Transverse colon (tissue), 4 donors: ENCODE measurements at places on chromosomes 4 and X. TPM values are rescaled to one million over a fixed set of nuclear protein-coding genes. Genes with fewer than 3 reads are reported as not detected.

Gene ZDHHC15
- 0.27 TPM for total RNA-seq

Gene HDX
- 3.8 TPM for total RNA-seq

Gene ENPP6
- 0.64 TPM for total RNA-seq

Gene HNRNPDL
- total RNA-seq = 131 TPM

Gene VCX
- total RNA-seq = not detected

- H3K27me3 ChIP-seq = no peaks in the 10 kb centered on the region
- no peaks in the 10 kb centered on the region for H3K36me3 ChIP-seq
- no peak overlapping the region for H3K4me3 ChIP-seq
- no peak overlapping the region for H3K27ac ChIP-seq
- peaks cover 9% of the 10 kb centered on the region for H3K4me1 ChIP-seq
Observed at GRCh38 chr4:38237139-38237538, 276.9 kb downstream of the PTTG2 start.

- no peaks in the 10 kb centered on the region for H3K27me3 ChIP-seq
- H3K4me1 ChIP-seq = no peaks in the 10 kb centered on the region
- no peak overlapping the region for H3K4me3 ChIP-seq
- DNase-seq = no peak
Observed at GRCh38 chr4:166293556-166293955, 420.5 kb downstream of the TLL1 start.

- H3K4me1 ChIP-seq = peaks cover 3% of the 10 kb centered on the region
- H3K36me3 ChIP-seq = no peaks in the 10 kb centered on the region
- no peak for DNase-seq
- no peaks in the 10 kb centered on the region for H3K27me3 ChIP-seq
- H3K4me3 ChIP-seq = no peak overlapping the region
Observed at GRCh38 chr4:185217408-185217975, 8.1 kb downstream of the SNX25 start.

DNA sequence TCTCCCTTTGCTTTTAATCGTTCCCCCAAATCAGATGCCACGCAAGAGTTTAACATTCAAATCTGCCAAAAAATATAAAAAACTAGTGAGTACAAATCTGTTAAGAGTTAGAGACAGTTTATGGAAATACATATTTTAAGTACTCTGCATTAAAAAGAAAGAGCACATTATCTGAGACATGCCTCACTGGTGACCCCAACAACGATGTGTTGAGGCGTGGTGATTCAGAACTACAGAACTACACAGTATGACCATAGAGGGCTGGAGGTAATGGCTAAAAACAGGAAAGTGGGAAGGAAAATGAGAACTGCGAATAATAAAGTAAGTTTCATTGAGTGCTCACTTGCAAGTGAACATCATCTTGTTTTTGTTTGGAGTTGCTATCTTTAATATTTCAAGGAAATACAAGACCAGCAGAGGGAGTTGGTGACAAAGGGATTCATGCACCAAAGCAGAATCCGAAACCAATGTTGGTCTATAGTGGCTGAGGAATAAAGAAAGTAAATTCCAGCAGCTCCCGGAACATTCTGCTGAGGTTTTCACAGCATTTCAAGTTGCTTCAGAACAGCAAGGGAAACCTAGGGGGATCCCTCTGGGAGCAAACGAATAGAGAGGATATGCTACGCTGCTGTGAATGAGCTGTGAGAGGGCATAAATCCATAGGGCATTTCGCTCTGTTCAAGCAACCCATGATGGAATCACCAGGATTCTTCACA, 92.2 kb downstream of the DCHS2 start:
- H3K4me3 ChIP-seq = no peak overlapping the region
- H3K4me1 ChIP-seq = no peaks in the 10 kb centered on the region
- H3K36me3 ChIP-seq = no peaks in the 10 kb centered on the region
- DNase-seq = no peak

- H3K27ac ChIP-seq = peak overlapping the region; percentile 17
- no peak for DNase-seq
- H3K4me3 ChIP-seq = no peak overlapping the region
- no peaks in the 10 kb centered on the region for H3K27me3 ChIP-seq
- peaks cover 11% of the 10 kb centered on the region for H3K4me1 ChIP-seq
- no peaks in the 10 kb centered on the region for H3K36me3 ChIP-seq
Observed at GRCh38 chr4:102560115-102560514, 59.0 kb downstream of the NFKB1 start.

DNA sequence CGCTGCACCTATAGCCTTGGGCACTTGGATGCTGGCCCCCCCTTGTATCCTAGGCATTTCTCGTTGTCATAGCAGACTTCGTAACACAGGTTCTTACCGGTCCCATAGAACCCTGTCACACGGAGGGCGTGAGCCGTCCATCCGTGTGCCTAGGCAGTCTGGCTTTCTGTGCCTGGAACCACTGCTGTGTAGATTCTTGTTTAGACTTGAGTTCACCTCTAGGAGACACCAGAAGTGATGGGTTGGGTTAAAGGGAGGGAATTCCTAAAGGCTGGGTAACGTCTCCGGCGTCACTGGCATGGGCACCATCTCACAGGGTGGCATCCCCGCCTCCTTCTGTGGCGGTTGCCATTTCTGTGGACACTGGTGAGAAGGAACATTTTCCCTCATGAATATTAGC, 13.5 kb upstream of the NKX1-1 start:
- no peak for DNase-seq
- H3K4me3 ChIP-seq = no peak overlapping the region
- H3K27me3 ChIP-seq = peaks cover 80% of the 10 kb centered on the region
- no peaks in the 10 kb centered on the region for H3K4me1 ChIP-seq

DNA sequence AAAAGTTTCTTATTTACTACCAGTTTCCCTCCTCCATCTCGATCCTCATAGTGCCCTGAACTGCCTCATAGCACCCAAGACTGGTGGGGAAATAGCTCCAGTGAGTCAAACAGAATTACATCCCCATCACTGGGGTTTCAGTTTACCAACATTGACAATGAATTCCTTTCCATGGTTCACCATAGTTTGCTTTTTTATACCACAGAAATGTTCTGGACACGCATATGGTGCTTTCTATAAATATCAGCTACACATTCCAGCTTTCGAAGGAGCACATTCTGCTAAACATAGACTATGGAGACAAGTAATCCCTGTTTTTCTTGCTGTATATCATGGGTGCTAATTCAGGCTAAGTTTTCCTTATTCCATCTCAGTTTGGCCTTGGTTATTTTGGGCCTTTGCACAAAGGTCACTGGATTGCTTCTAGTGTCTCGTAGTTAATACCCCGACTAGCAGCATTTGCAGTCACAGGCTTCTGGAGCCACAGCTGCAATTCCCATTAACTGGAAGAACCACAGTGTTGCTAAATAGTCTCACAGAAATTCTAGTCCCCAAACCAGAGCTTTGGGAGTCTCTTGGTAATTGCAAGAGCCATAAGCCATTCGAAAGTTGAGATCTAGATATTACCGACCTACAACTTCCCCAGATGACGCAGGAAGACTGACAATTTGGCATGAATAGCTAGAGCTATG, 53.4 kb upstream of the TRPC3 start:
- no peak overlapping the region for H3K27ac ChIP-seq
- H3K4me1 ChIP-seq = no peaks in the 10 kb centered on the region
- H3K4me3 ChIP-seq = no peak overlapping the region
- no peaks in the 10 kb centered on the region for H3K36me3 ChIP-seq
- no peak for DNase-seq

DNA sequence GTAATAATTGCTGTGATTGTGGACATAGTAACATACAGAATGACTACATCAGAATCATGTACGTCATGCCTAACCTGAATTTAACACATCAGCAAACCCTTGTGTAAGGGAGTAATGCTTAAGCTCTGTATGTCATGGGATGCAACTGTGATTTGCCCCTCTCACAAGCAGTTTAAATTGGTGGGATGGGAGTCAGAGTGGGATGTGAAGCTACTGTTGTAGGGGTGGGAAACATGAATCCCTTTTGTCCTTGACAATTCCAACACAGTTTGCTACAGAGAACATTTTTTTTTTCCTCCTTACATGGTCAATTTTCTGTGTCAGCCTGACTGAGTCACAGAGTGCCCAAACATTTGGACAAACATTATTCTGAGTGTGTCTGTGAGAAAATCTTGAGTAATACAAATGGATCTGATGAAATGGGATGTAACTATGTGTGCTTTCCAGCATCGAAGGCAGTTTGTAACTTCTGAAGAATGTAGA, 392.8 kb downstream of the GPM6A start:
- H3K4me1 ChIP-seq = no peaks in the 10 kb centered on the region
- no peak overlapping the region for H3K4me3 ChIP-seq
- no peak for DNase-seq
- H3K36me3 ChIP-seq = no peaks in the 10 kb centered on the region

DNA sequence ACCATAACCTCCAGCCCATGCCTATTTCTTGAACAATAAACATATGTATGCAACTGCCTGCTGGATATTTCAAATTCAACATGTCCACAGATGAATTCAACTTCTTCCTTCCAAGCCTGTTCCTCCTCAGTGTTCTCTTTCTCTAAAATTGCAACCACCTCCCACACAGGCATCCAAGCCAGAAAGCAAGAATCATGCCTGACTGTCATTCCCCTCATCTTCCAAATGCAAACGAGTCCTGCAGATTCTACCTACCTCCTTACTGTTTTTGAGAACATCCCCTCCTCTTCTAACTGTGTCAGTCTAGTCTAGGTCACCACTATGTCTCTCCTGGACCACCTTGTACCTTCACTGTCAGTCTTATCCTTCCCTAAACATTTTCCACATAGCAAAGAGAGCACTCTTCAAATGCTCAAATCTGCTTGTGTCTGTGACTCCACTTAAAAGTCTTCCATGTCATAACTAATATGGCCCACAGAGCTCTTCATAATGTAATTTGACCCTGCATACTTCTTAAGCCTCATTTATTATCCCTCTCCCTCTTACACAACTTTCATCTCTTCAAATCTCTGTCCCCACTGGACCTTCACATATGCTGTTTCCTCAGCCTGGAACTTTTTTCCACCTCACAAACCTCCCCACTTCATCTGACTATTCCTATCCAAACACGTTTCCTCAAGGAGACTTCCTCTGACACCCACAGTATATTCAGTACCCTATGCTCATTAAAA, 25.7 kb downstream of the MAPK10 start:
- H3K27me3 ChIP-seq = no peaks in the 10 kb centered on the region
- no peak overlapping the region for H3K27ac ChIP-seq
- no peaks in the 10 kb centered on the region for H3K36me3 ChIP-seq
- no peak for DNase-seq
- no peaks in the 10 kb centered on the region for H3K4me1 ChIP-seq

DNA sequence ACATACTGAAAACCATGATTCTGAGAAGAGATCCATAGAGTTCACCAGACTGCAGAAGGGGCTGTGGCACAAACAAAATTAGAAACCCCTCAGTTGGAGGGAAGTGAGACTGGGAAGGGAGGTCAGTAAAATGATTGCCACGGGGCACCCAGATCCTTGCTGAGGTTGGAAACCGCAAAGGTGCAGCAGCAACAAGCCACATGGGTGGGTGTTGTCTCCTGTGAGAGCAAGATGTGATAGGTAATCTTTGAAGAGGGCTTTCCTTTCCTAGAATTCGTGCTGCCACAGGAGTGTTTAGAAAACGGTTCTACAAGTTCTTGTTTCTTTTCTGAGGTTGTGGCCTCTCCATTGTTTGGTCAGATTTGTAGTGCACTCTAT, 85.5 kb downstream of the NFKB1 start:
- no peak overlapping the region for H3K27ac ChIP-seq
- H3K36me3 ChIP-seq = no peaks in the 10 kb centered on the region

DNA sequence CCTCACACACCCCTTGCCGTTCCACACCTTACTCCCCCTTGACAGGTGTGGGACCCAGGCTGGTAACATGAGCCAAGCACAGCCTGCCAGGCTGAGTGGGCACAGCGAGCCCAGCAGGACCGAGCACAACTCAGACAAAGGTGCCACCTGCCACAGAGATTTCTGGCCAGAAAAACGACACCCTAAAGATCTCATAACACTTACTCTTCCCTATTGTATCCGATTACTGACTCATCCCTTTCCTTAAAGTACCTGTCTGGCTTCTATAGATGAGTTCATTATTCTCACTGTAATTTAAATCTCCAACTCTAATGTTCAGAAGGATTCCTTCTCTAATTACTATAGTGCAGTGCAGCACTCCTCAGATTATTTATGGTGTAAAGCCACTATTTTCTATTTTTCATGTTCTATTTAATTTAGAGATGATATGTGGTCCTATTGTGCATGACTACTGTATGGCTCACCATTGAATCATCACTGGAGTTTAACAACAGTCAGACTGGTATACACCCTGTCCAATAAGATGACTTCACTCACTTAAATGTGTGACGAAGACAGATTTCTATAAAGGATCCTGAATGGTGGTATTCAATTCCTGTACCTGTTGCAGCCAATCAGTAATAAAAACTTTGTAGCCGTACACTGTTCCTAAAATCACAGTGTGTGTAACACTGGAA, 7.6 kb upstream of the SYTL5 start:
- no peaks in the 10 kb centered on the region for H3K27me3 ChIP-seq
- H3K36me3 ChIP-seq = no peaks in the 10 kb centered on the region
- no peak overlapping the region for H3K27ac ChIP-seq
- H3K4me1 ChIP-seq = no peaks in the 10 kb centered on the region

GRCh38 chr4:30443289-30443688, 276.9 kb upstream of the PCDH7 start:
- no peak overlapping the region for H3K4me3 ChIP-seq
- no peaks in the 10 kb centered on the region for H3K36me3 ChIP-seq
- no peak for DNase-seq
- H3K27me3 ChIP-seq = no peaks in the 10 kb centered on the region

DNA sequence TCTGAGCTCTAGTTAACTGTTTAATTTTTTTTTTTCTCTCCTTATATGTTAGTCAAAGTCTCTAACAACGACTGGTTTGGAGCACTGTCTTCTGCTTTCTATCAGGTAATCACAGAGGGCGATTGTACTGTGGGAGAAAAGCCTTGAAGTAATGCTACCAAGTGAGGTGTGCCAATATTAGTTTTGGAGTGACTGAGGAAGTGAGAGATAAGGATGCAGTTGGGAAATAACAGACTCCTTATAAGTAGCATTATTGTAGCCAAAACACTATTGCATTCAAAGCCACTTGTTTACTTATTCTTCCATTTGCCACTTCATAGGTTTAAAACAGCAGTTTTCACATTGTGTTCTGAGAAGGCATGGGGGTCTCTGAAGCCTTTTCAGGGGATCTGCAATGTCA, 79.1 kb upstream of the SLC6A14 start:
- H3K27ac ChIP-seq = no peak overlapping the region
- DNase-seq = no peak
- H3K36me3 ChIP-seq = no peaks in the 10 kb centered on the region
- H3K4me3 ChIP-seq = no peak overlapping the region
- H3K27me3 ChIP-seq = no peaks in the 10 kb centered on the region
- H3K4me1 ChIP-seq = no peaks in the 10 kb centered on the region
